ENCODE measurements at places on chromosomes 5 and 9. TPM values are rescaled to one million over a fixed set of nuclear protein-coding genes. Genes with fewer than 3 reads are reported as not detected.
A peak's percentile ranks its signal among the peaks of the same experiment; 100 is the strongest.

- DNase-seq: peak; percentile 98
- no peaks in the 10 kb centered on the region for H3K27me3 ChIP-seq
- peak within 1 kb of the TSS; percentile 74 for H3K4me3 ChIP-seq
- peak within 1 kb of the TSS; percentile 90 for H3K27ac ChIP-seq
- peaks cover 11% of the 10 kb centered on the region for H3K4me1 ChIP-seq
These were observed at the start of gene ENDOG for GRCh38 chr9:128818099-128818838. Gene ENDOG, plus strand, starts transcription at chr9:128818500. Its CDS starts 185 bp downstream, at chr9:128818685.

DNA sequence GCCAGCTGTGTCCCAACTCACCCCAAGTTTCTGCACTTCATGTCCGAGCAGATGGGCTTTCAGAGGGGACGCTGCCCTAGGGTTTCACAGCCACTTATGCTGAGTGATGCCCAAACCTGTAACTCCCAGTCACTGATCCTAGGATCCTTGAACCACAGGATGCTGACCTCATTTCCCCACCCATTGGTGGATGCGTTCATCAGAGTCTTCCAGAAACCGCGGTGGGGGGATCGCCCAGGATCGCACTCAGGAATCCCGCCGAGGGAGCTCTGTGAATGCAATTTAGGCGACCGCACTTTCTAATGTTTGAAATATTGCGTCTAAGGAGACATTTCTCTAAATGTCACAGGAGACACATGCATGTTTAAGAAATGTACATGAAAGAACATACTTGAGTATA, 212.3 kb upstream of the IRX4 start:
- H3K4me1 ChIP-seq: peaks cover 11% of the 10 kb centered on the region
- no peak overlapping the region for H3K27ac ChIP-seq

DNA sequence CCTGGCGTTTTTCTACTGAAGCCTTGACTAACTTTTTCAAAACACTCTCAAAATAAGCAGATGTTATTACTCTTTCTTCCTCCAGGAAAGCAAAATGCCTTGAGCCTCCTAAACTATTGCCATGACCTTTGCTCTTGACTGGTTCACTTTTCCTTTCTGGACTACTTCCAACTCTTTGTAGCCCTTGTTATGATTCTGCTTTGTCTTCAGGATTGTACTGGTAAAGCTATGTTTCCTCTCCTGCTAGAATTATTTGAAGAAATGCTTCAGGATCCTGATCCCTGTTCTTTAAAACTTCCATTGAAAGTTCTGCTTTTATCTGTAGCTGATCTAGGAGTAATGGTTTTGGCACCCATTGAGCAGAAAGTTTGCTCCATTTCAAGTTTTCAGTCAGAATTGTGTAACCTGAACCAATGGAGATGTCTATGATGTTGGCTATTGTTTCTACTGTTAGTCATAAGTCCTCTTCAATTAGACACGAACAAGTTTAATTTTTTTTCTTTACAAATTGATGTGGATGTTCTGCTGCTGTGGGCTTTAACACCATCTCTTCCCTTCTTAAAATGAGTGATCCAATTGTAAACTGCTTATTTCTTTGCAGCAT, 1356.4 kb downstream of the EFNA5 start:
- no peaks in the 10 kb centered on the region for H3K27me3 ChIP-seq
- H3K27ac ChIP-seq: no peak overlapping the region
- no peaks in the 10 kb centered on the region for H3K36me3 ChIP-seq

DNA sequence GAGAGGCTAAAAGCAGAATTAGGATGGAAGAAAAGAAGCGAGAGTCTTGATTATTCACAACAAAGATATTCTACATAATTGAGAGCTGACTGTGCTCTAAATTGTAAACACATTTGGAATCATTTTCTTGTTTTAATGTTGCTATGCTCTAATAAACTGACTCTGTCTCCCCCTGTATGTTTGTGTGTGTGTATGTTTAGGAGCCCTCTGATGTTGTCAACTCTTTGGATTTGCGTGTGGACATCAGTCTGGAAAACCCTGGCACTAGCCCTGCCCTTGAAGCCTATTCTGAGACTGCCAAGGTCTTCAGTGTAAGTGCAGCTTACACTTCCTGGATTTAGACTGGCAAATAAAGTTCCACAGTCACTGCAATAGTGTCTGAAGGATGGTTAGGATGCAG, 37.8 kb downstream of the MOCS2 start:
- H3K36me3 ChIP-seq: peaks cover 2% of the 10 kb centered on the region
- no peak overlapping the region for H3K27ac ChIP-seq

DNA sequence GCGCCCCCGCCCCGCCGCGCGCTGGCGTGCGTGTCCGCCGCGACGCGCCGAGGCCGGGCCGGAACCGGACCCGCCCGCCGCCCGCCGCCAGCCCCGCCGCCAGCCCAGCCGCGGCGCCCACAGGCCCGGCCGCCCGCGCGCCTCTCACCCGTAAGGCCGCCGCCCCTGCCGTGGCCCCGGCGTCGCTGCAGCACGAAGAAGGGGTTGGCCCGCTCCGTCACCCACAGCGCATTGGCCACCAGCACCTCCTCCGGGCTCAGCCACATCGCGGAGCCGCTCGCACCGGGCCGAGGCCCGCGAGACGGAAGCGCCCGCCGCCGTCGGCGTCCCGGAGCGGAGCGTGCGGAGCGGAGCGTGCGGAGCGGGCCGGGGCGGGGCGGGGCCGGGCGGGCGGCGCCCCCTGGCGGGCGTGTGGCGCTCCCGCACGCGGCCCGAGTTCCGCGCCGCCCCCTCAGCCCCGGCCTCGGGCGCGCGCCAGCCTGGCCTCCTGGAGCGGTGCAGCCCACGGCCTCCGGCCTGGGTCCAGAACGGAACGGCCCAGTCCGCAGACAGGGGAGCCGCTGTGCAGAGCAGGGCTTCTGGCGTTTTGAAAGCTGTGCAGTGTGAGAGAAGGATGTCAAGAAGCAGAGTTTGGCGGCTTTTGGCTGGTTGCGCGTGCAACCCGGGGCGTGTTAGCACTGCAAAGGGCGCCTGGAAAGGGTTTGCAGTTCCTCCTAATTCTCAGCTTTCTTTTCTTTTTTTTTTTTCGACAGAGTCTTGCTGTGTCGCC, at the start of gene TBC1D9B:
TBC1D9B (minus strand) TSS at position 342 of the 769 bp plus-strand sequence; CDS start at position 266, 76 bp downstream.
- H3K27ac ChIP-seq: peak within 1 kb of the TSS; percentile 88
- peaks cover 6% of the 10 kb centered on the region for H3K36me3 ChIP-seq
- H3K27me3 ChIP-seq: no peaks in the 10 kb centered on the region
- peak within 1 kb of the TSS; percentile 89 for H3K4me3 ChIP-seq
- peak; percentile 59 for DNase-seq

DNA sequence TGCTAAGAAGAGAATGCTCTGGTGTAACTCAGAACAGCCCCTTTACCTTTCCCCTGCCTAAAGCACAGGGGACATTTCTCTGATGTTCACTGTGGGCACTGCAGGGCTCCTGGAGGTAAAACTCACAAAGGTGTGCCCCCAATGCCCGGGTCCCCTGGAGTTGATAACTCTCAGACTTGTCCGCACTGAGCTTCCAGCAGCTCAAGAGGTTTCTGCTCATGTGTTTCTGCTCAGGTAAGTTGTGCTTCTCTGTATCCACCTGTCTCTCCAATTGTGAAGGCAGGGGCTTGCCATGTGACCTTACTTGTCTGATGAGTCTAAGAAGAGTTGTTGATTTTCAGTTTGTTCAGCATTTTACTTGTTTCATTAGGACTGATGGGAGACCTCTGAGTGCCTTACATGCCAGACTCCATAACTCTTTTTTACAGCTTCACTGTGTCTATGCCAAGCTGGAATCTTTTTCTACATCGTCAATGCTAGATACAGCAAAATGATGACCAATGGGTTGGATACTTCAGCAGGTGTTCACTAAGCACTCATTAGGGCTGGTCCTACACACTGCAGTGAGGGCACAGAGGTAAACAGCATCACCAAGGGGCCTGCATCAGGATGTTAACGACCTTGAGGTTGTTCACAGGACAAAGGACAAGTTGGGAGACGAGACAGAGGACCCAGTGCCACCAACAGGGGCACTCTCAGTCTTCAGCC, 56.4 kb downstream of the MRPL36 start:
- peaks cover 6% of the 10 kb centered on the region for H3K27me3 ChIP-seq
- H3K27ac ChIP-seq: no peak overlapping the region
- no peak overlapping the region for H3K4me3 ChIP-seq
- H3K36me3 ChIP-seq: peaks cover 4% of the 10 kb centered on the region
- no peaks in the 10 kb centered on the region for H3K4me1 ChIP-seq

- no peaks in the 10 kb centered on the region for H3K27me3 ChIP-seq
- H3K4me3 ChIP-seq: no peak overlapping the region
- no peak overlapping the region for H3K27ac ChIP-seq
- DNase-seq: no peak
- no peaks in the 10 kb centered on the region for H3K4me1 ChIP-seq
These were observed 279.7 kb downstream of the GLIS3 start for GRCh38 chr9:4020038-4020754.

GRCh38 chr9:137459601-137460362, 648 bp upstream of the NSMF start:
- H3K36me3 ChIP-seq: peaks cover 2% of the 10 kb centered on the region
- no peaks in the 10 kb centered on the region for H3K27me3 ChIP-seq
- no peak overlapping the region for H3K27ac ChIP-seq
- DNase-seq: no peak
- peaks cover 31% of the 10 kb centered on the region for H3K4me1 ChIP-seq

Gene CDX1
- total RNA-seq: 0.57 TPM

DNA sequence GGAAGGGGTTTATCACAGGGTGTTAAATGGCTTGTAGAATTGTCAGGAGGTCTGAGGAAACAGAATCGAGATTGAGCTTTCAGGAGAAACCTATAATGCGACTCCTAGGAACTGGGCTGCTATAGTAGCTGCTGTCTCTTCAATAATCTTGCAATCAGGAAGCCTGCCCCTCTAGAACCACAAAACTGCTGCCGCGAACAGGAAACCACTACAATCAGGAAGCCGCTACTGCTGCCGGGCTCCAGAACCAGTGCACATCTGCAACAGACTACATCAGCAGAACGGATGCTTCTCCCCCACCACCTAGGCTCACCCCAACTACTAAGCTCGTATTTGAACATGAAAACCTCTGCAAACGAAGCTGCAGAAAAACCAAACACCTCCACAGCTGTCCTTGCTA, 31.6 kb downstream of the TNFSF8 start:
- H3K4me1 ChIP-seq: peaks cover 32% of the 10 kb centered on the region
- no peak for DNase-seq
- H3K27me3 ChIP-seq: no peaks in the 10 kb centered on the region
- H3K36me3 ChIP-seq: no peaks in the 10 kb centered on the region
- H3K27ac ChIP-seq: no peak overlapping the region

Gene C1QTNF3
- 2.6 TPM for total RNA-seq

- H3K4me1 ChIP-seq: no peaks in the 10 kb centered on the region
- peak overlapping the region; percentile 58 for H3K27ac ChIP-seq
- no peaks in the 10 kb centered on the region for H3K36me3 ChIP-seq
- no peak for DNase-seq
- H3K4me3 ChIP-seq: peak overlapping the region; percentile 34
- H3K27me3 ChIP-seq: no peaks in the 10 kb centered on the region
These were observed 6.4 kb downstream of the ZNF608 start for GRCh38 chr5:124740071-124740470.

Gene CCDC192
- total RNA-seq: not detected

DNA sequence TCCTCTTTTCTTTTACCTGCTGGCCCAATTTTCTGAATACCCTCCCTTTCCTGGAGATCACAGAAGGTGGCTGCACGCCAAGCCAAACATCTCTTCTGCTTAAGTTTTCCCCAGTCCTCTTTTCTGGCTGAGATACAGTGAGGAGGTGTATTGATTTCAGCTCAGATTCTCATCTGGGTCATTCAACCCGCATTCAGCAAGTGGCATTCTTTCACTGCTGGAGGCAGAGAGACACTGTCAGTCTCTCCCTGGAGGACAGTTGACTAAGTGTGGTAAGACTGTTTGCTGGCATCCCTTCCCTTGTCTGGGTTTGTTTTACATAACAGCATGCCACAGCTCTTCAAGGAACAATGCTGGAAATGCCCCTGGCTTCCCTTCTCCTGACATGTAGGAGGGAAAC, 60.5 kb downstream of the GABRG2 start:
- no peaks in the 10 kb centered on the region for H3K36me3 ChIP-seq
- no peak overlapping the region for H3K4me3 ChIP-seq
- peaks cover 8% of the 10 kb centered on the region for H3K27me3 ChIP-seq
- H3K27ac ChIP-seq: no peak overlapping the region
- H3K4me1 ChIP-seq: no peaks in the 10 kb centered on the region

DNA sequence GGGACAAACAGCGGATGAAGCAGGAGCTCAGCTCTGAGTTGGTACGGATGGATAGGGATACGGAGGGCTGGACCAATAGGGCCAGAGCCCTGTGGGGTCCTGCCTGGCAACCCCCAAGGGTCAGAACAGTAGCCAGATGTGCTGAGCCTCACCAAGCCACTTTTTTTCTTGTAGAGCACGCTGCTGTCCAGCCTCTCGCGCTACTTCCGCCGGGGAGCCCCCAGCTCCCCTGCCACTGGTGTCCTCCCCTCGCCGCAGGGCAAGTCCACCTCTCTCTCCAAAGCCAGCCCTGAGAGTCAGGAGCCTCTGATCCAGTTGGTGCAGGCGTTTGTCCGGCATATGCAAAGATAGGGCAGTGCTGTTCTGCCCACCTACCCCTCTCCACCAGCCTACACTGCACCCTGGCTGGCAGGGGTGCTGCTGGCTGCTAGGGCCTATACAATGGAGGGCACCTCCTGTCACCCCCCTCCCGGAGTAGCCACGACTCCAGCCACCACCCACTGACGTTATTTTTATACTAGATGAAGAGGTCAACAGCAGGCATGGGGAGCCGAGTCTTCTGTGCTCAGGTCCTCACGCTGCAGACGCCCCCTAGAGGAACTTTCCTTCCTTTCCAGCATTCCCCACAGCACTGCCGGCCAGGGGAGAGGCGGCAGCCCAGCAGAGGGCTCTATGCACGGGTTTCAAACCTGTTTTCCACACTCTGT, 21.6 kb downstream of the SH3GLB2 start:
- H3K4me3 ChIP-seq: no peak overlapping the region
- peaks cover 22% of the 10 kb centered on the region for H3K36me3 ChIP-seq
- H3K4me1 ChIP-seq: peaks cover 10% of the 10 kb centered on the region
- no peak for DNase-seq

DNA sequence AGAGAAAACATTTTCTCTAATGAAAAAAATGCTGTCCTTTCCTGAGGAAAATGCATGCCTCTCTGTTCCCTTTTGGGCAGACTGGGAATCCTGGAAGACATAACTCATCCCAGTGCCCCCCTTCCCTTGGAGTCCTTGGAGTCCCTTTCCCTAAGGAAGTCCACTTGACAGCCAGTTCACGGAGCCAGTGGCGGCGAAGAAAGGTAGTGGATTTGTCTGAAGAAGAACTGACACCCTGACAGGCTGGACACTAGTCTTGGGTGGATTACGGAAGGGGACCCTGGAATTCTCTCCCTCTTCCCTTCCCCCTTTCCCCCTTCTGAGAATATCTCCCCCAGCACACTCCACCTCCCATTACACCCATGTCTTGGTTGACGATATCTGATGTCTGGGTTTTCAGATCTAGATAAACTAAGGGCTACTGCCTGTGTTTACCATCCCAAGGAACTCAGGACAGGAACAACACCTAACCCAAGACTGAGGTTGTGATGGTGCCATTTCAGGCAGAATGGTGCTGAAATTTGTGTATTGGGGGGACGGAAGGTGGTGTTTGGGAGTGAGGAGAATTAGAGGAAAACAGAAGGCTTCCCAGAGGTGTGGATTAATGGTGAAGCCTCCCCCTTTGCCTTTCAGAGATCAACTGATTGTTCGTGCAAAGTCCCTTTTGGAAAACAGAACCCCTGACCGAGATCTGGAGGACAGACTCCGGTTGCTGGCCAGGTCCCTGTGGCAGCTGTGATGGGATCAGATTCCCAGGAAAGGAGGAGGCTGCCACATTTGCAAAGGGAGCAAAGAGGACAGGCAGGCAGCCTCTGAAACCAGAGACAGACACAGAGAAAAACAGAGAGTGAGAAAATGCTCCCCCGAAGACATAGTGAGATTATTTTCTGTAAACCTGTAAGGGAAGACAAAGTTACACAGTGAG, 704 bp downstream of the SPARC start:
- no peaks in the 10 kb centered on the region for H3K27me3 ChIP-seq
- peaks cover 43% of the 10 kb centered on the region for H3K4me1 ChIP-seq
- DNase-seq: no peak
- peak overlapping the region; percentile 100 for H3K27ac ChIP-seq
- peaks cover 50% of the 10 kb centered on the region for H3K36me3 ChIP-seq
- H3K4me3 ChIP-seq: peak overlapping the region; percentile 96

Gene KIAA0825
- total RNA-seq: 8.0 TPM

Measured in chondrocyte (in vitro differentiated cells).